ENCODE measurements at places on chromosomes 4 and X.

- no peak for DNase-seq
Observed at GRCh38 chrX:40504801-40505605, 75.8 kb upstream of the ATP6AP2 start.

- no peak for DNase-seq
Observed at GRCh38 chr4:180710628-180711337, 1532.4 kb upstream of the TENM3 start.

GRCh38 chrX:8738588-8739189 is 6.8 kb upstream of the ANOS1 start:
- DNase-seq: no peak

- DNase-seq: no peak
Observed at GRCh38 chrX:123990169-123990568, 28.7 kb downstream of the STAG2 start.

DNA sequence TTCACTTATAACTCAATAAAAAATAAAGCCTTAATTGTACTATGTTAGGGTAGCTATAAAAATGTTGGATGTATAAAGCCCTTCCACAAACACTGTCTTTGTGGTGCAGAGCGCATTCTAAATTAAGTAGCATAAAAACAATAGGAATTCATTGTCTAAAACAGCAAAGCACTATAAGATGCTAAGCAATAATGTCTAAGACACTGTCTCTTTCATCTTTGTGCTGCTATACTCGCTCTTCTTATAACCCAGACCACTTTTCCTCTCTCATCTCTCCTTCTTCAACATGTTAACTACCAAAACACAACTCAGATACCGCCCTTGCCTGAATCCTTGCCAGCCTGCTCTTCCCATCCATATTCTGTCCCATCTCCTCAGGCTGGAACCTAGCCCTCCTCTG is 170.0 kb downstream of the CENPC start:
- DNase-seq: no peak

- no peak for DNase-seq
Observed at GRCh38 chr4:11456401-11456800, 27.7 kb upstream of the HS3ST1 start.

DNA sequence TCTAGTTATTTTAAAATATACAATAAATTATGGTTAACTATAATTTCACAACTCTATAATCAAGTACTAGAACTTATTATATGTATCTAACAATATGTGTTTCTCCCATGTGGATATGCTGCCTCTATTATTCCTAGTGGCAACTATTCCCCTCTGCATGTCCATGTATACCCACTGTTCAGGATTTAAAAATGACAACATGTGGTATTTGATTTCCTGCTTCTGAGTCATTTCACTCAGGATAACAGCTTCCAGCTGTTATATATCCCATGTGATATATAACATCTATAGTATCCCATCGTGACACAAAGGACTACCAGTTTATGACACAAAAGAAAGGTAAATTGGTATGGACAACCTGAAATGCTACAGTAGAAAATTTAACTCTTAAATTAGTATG is 167.4 kb upstream of the TACR3 start:
- DNase-seq: no peak

DNA sequence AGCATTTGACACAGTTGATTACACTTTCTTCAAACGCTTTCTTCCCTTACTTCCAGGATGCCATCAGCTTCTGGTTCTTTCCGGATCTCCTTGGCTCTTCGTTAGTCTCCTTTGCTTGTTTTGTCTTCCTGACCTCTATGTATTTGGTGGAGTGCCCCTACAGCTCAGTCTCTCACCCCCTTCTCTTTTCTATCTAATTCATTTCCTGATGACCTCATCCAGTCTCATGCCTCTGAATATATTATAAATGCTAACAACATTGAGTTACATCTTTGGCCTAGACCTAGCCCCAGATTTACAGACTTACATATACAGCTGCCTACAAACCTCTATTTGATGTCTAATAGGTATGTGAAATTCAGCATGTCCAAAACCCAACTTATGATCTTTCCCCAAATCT is 16.5 kb upstream of the LEF1 start:
- DNase-seq: no peak

Measured in GM19239 (cell line).